ENCODE measurements at places on chromosomes 7 and 10. TPM values are rescaled to one million over a fixed set of nuclear protein-coding genes. Genes with fewer than 3 reads are reported as not detected.

Gene PAX2
- polyA plus RNA-seq, result not detected

DNA sequence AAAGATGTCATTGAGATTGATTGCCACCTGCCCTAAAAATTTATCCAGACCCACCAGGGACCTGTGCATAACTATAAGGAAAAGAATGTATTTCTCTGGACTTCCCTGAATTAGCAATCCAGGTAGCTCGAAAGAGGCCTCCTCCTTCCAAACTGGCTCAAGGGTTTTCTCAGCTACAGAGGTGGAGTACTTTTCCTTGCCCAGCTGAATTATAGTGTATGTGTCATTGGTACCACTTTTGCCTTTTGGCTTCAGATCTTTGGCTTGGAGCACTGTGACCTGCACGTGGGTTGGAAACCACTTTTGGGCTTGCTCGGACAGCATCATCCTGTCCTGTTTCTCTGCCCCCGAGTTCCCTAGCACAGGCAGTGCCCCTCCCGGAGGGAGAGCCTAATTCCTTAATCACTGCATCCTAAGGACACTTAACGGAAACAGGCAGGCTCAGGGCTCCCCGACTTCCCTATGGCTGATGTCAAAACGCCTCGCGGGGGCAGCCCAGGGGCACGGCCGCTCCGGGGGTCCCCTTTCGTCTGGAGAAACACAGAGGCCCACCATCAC, 825 bp downstream of the RAB11FIP2 start:
- no peaks in the 10 kb centered on the region for H3K27me3 ChIP-seq
- no peak for DNase-seq
- peak overlapping the region; percentile 70 for H3K4me3 ChIP-seq
- H3K36me3 ChIP-seq, result no peaks in the 10 kb centered on the region

Gene HYAL4
- 0.39 TPM for polyA plus RNA-seq

GRCh38 chr7:158186406-158186805, 401.2 kb downstream of the PTPRN2 start:
- no peak for DNase-seq
- H3K4me3 ChIP-seq, result no peak overlapping the region
- no peaks in the 10 kb centered on the region for H3K27me3 ChIP-seq
- H3K36me3 ChIP-seq, result no peaks in the 10 kb centered on the region
- H3K27ac ChIP-seq, result no peak overlapping the region

DNA sequence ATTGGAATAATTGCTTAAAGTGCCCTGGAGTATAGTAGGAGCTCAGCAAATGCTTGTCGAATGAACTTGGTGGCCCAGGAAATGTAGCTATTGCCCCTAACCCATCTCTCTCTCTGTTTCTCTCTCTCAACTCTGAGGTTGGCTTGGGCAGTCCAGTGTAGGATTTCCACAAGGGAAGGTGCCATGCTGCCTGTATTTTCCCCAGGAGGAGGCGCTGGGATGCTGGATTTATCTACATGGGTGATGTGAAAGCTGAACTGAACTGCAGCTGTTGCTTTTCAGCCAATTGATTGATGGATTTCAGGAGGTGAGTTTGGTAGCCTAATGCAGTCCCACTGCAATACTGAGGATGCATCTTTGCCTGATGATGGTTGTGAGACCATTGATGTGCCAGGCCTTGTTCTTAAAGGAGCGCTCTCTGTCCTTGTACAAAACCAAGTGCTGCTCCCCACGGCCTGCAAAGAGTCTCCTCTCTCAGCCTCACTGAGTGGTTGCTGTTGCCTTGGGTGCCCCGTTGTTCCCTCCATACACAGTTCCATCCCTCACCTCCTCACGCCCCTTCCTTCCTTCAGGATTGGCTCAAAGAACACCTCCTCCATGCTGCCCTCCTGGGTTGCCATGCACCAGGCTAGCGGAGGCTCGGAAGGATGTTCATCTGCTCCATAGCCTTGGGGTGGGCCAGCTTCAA, 200.6 kb downstream of the GLRX3 start:
- H3K4me3 ChIP-seq, result no peak overlapping the region
- no peak overlapping the region for H3K27ac ChIP-seq
- H3K36me3 ChIP-seq, result no peaks in the 10 kb centered on the region
- no peaks in the 10 kb centered on the region for H3K27me3 ChIP-seq

All from keratinocyte (primary cell).